ENCODE measurements at places on chromosomes 16 and 17. TPM values are rescaled to one million over a fixed set of nuclear protein-coding genes. Genes with fewer than 3 reads are reported as not detected.

The MYL4 gene
- 1.0 TPM for polyA plus RNA-seq

The RAP1GAP2 gene
- polyA plus RNA-seq: 6.8 TPM

The TMC7 gene
- polyA plus RNA-seq: 0.30 TPM

The NPIPB13 gene
- polyA plus RNA-seq: 1.2 TPM

The ADORA2B gene
- not detected for polyA plus RNA-seq

The NDRG4 gene
- polyA plus RNA-seq: 1.7 TPM

The KRTAP4-5 gene
- polyA plus RNA-seq: not detected

The ASPA gene
- polyA plus RNA-seq: 24.2 TPM

The DPEP3 gene
- polyA plus RNA-seq: not detected

The IL32 gene
- 495 TPM for polyA plus RNA-seq

The SPNS3 gene
- 3.7 TPM for polyA plus RNA-seq

The DNAH9 gene
- 3.7 TPM for polyA plus RNA-seq

The KSR1 gene
- 11.7 TPM for polyA plus RNA-seq

The HOXB6 gene
- 44.0 TPM for polyA plus RNA-seq

The HAS3 gene
- 0.34 TPM for polyA plus RNA-seq

The ABCC12 gene
- not detected for polyA plus RNA-seq

The C17orf100 gene
- polyA plus RNA-seq: 3.7 TPM

Data from kidney (tissue), 22 donors.